ENCODE measurements at places on chromosomes 12 and 14.
A peak's percentile ranks its signal among the peaks of the same experiment; 100 is the strongest.

DNA sequence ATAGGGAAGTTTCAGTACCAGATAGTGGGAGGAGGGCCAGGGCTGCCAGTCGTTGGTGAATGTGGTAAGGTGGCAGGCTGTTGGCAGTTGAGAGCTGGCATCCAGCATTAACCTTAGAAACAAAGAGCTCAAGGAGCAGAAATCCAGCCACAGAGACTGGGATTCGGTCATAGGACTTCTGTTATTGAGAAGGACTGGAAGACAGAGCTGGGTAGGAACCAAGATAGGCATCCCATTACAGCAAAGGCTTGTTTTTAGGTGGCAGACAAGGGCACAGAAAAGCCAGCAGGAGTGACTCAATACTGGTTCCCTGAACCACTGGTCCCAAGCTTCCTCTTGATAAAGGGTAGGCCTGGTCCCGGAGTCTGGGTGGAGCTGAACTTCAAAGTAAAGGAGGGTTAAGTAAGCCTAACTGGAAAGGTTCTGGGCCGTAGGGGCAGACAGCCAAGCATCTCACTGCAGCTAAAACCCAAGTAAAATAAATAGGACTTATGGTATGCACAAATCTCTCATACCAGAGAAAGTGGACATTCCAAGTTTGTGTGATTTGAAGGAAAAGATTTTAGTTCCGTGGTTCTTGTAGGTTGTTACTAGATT, 147.9 kb downstream of the ETV6 start:
- DNase-seq: no peak

GRCh38 chr14:58077621-58078020, 74.4 kb downstream of the ARMH4 start:
- no peak for DNase-seq

- DNase-seq: no peak
Observed at GRCh38 chr12:45568808-45569207, 160.7 kb upstream of the ARID2 start.

DNA sequence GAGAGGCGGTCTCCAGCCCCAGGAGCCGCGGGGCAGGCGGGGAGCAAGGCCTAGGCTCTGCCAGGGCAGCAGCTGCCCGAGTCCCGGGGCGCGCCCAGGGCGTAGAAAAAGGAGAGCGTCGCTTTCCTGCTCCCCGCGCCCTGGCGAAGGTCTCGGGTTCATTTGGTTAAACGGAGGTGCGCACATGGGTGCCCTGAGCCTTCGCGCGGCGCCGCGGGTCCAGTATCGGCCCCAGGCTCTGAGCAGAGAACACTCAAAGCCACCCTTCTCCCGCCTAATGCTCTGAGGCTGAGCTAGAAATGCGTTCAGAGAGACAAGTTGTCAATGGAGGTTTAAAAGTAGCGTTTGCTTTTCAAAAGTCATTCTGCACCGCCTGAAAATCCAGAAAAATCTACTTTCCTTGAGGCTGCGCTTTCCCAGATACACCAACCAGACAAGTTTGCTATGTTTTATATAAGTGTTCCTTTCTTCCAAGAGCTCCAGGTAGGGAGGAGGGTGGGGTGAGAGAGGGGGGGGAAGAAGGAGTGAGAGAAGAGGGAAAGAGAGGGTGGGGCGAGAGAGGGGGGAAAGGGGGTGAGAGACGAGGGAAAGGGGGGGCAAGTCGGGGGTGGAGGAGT, 1.5 kb downstream of the TMEM132C start:
- DNase-seq: peak; percentile 58

Measured in eye (tissue), 1 donor.